Colonic mucosa (tissue), 4 donors: ENCODE measurements at places on chromosomes 2 and 18.
A peak's percentile ranks its signal among the peaks of the same experiment; 100 is the strongest.

- DNase-seq: peak; percentile 57
Observed at GRCh38 chr2:96116879-96117533, 635 bp upstream of the ADRA2B start.

DNA sequence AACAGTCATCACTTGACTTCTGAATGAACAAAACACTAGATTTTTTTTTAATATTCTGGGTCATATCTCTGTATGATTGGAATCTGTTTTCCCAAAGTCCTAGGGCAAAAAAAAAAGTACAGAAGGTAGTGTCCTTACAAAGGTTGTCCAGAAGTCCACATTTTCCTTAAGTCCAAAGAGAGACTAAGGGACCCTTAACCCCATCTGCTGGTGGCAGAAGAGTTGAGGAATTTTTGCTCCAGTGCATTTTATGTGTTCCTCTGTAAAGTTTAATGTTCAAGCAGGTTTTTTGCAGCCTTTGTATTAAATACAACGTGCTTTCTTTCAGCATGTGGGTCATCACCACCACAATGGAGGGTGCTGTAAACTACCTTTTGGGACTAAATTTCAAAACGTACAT, 215.9 kb downstream of the SP3 start:
- no peak for DNase-seq

DNA sequence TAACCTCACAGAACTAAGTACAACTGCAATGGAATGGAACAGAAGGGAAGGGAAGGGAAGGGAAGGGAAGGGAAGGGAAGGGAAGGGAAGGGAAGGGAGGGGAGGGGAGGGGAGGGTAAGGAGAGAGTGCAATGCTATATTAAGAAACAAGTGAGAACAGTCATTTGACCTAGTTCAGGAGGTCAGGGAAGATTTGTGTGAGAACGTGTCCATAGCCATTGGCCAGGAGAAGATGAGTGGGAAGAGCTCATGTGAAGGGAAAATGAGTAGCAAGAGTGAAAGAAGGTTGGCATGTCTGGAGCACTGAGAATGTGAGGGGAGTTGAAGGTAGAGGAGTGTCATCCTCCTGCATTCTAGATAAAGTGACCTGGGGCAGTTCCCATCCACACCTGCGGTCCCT, 481.6 kb downstream of the IRS1 start:
- no peak for DNase-seq

DNA sequence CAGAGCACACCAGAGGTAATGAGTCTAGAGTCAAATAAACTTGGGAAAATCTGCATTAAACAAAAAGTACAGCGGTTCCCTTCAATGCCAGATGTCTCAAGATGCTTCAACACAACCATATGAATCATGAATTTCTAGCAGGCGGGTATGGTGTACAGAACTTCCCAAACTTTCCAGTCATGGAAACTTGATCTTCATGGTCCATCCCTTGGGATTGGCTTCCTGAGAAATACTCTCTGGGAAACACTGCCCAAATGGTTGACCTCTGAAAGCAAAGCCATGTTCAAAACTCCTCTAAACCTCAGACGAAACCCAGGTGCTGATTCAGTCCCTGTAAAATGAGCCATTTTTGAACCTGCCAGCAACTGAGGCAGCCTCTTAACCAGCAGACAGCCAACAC, 16.4 kb upstream of the TMEM247 start:
- DNase-seq: no peak

DNA sequence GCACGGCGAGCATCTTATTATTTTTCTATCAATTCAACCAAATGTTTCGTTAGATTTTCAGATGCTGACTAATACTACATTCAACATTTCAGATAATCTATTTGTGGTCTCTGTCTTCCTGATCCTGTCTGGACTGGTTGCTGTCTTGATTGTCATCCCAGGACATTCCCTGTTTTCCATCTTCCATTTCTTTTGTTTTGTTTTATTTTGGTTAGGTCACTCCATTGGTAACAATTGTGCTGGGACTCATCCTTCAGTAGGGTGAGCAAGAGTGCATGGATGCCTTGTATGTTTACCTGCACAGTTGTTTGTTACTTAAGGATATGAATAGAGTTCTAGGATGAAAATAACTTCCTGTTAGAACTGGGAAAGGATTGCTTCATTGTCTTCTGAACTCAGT, 55.9 kb upstream of the ACYP2 start:
- DNase-seq: no peak

- no peak for DNase-seq
Observed at GRCh38 chr2:202172439-202173211, 65.8 kb downstream of the SUMO1 start.

DNA sequence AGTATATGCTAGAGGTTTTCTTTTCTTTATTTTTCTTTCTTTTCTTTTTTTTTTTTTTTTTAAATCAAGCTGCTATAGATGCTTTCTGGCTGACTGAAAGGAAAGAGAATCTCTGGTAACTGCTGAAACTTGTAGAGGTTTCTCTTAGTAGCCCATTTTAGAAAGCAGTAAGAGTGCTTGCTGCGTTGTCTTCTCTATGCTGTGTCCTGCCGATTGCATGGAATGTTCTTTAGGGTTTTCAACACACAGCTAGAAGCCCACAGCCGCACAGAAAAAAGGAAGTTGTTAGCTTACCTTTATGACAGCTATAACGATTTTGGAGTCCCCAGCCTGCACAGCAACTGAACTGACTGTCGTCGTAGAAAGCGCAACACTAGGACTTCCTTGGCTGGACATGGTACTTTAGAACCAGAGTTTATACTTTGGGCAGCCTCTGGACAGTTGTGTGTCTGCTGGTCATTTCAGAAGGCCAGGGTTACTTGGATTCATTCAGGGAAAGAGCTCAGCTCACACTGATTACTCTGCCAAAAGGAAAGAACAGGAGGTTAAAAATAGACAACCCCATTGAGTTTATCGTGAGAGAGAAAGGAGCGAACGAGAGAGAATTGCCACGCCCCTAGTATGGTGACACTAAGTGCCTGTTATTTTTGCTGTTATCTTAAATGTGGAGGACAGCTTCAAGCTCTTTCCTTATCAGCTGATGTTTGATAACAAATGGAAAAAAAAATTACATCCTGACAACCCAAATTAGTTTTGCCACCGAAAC, at the start of gene CCDC141:
Gene CCDC141 (minus strand): TSS at position 592 of the 766 bp plus-strand sequence. CDS start 196 bp downstream, at position 396.
- DNase-seq: no peak

DNA sequence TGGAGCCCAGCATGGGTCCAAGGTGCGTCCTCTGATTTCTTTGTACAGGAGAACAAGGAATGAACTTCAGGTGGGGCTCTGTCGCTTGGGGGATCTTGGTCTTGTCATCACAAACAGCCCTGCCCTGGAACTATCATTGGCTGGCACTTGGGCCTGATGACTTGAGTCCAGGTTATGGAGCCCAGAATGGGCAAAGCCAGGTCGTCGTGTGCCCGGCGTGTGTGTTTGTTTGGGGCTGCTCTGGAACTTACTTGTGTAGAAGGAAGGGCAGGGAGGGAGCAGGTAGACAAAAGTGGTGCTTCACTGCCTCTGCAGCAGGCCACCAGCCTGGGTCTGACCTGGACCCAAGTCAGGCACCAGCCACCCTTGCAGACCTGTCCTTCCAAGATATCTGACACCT, 306.3 kb upstream of the HS6ST1 start:
- no peak for DNase-seq

- no peak for DNase-seq
Observed at GRCh38 chr18:61891894-61892293, 913 bp downstream of the RNF152 start.

DNA sequence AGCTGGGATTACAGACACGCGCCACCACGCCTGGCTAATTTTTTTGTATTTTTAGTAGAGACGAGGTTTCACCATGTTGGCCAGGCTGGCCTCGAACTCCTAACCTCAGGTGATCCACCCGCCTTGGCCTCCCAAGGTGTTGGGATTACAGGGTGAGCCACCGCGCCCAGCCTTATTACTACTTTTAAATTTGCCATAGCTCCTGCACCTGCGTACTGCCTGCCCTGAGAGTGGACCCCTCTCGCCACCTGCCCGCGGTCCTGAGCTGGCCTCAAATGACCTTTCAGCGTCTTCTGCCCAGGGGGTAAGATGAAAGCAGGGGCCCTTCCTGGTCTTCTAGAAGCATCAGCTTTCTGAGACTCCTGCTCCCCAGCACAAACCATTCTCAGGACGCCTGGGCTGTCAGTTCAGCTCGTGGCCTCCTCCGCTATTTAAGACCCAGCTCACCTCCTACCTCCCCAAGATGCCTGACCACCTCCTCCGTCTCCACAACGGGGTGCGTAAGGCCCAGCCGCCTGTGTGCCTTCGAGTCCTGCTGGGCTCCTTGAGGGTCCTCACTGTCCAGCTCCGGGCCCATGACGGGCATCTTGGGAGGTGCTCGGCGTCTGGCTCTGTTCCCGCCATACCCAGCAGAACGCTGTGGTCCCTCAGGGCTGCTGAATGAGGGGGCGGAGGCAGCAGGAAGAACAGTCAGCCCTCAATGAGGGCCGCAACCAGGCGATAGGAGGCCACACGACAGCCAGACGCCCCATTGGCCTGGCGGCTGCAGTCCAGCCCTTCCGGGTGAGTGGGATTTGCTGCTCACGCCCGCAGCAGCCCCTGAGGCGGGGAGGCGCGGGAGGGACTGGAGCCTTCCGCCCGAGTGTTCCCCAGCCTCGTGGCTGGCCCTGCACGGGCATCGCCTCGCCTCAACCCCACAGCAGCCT, 266.6 kb downstream of the TFCP2L1 start:
- no peak for DNase-seq
